Cardiac muscle cell (in vitro differentiated cells and primary cell): ENCODE measurements at places on chromosomes 13 and 19. TPM values are rescaled to one million over a fixed set of nuclear protein-coding genes. Genes with fewer than 3 reads are reported as not detected.

ZIM2 gene
- total RNA-seq: not detected in 2 replicates

ZNF154 gene
- 14.0 and 20.1 TPM in 2 replicates for total RNA-seq

SLC46A3 gene
- 11.6 and 12.6 TPM in 2 replicates for total RNA-seq

ZNF90 gene
- total RNA-seq: 6.8 and 11.1 TPM in 2 replicates

F10 gene
- total RNA-seq: 5.5 and 6.6 TPM in 2 replicates
